ENCODE measurements at places on chromosomes 3 and 15. TPM values are rescaled to one million over a fixed set of nuclear protein-coding genes. Genes with fewer than 3 reads are reported as not detected.

- no peaks in the 10 kb centered on the region for H3K27me3 ChIP-seq
- no peaks in the 10 kb centered on the region for H3K36me3 ChIP-seq
- no peaks in the 10 kb centered on the region for H3K4me1 ChIP-seq
Observed at GRCh38 chr15:70281261-70281810, 183.6 kb upstream of the TLE3 start.

DNA sequence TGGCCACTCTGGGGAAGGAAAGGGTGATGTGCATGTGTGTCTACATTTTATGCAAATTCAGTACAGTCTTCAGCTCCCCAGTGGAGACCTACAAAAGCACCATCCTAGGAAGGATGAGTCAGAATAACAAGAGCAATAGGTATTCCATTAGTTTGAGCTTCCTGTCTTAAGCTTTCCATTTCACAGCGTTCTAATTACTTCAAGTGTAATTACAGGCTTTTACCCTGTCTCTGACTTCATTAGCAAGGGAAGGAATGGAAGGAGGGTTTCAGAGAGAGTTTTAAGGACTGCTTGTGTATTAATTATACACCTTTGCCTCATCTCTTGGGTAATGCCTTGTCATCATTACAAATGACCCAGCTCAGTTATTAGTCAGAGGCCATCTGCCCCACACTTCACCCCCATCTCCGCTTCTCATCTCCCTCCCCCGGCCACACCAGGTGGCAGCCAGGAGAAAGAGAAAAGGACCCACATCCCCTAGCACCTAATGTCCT lies 202.8 kb upstream of the MRPL3 start:
- H3K27ac ChIP-seq: no peak overlapping the region
- H3K4me3 ChIP-seq: no peak overlapping the region
- DNase-seq: no peak
- H3K36me3 ChIP-seq: no peaks in the 10 kb centered on the region

DNA sequence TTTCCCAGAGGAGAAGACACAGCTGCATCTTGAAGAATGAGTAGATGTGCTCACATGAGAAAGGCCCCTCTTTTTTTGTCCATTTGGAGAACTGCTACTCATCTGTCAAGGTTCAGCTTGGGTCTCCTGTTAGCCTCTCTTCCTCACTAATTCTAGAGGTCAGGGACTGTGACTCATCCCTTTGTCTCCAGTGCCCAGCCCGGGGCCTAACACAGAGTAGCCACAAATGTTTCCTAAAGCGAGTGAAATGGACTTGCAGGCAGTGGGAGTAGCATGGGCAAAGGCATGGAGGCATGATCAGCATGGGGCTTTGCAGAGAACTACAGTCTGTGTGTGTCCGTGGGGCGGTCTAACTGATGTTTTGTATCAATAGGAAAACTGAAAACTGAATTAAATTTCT lies 33.9 kb upstream of the MRPS22 start:
- no peaks in the 10 kb centered on the region for H3K4me1 ChIP-seq
- no peaks in the 10 kb centered on the region for H3K36me3 ChIP-seq
- no peaks in the 10 kb centered on the region for H3K27me3 ChIP-seq
- no peak for DNase-seq
- H3K27ac ChIP-seq: no peak overlapping the region

DNA sequence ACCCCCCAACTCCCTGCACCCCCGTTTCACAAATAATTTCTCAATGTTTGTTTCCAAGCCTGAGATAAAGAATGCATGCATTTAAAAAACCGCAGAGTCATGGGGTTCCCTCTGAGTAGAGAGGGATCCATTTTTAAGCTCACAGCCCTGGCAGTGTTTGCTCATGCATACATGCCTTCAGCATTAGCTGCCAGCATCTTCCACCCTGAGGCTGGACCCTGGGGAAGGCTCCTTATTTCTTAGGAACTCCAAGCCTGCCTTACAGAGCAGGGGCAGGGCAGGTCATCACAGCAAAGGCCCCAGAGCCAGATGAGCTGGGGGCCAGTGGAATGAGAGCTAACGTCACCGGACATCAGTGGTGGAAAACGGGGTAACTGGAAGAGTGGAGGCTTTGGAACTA lies 31.3 kb downstream of the TLE3 start:
- no peaks in the 10 kb centered on the region for H3K4me1 ChIP-seq
- H3K27me3 ChIP-seq: no peaks in the 10 kb centered on the region
- H3K27ac ChIP-seq: no peak overlapping the region
- H3K4me3 ChIP-seq: no peak overlapping the region

DNA sequence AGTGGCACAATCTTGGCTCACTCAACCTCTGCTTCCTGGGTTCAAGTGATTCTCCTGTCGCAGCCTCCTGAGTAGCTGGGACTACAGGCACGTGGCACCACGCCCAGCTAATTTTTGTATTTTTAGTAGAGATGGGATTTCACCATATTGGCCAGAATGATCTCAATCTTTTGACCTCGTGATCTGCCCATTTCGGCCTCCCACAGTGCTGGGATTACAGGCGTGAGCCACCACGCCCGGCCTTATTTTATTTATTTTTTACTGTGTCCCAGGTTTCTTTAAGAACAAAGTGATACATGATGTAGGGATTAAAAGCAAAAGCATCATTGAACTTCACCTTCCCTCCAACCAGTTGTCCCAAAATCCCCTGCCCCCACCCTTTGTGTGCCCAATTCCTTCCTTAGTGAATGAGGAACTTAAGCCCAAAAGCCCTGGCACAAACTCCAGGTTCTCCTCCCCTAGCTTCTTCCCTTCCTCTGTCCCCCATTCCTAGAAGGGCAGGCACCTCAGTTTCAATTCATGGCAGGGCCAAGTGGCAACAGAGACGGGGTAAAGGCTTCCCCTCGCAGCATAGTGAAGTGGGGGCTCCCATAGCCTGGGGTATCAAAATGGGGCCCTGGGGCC lies 23.7 kb upstream of the RPN1 start:
- no peaks in the 10 kb centered on the region for H3K36me3 ChIP-seq
- H3K4me1 ChIP-seq: peaks cover 5% of the 10 kb centered on the region
- H3K27me3 ChIP-seq: no peaks in the 10 kb centered on the region
- no peak for DNase-seq
- H3K27ac ChIP-seq: no peak overlapping the region
- no peak overlapping the region for H3K4me3 ChIP-seq

- no peak overlapping the region for H3K4me3 ChIP-seq
- DNase-seq: no peak
- no peaks in the 10 kb centered on the region for H3K27me3 ChIP-seq
- no peak overlapping the region for H3K27ac ChIP-seq
- no peaks in the 10 kb centered on the region for H3K36me3 ChIP-seq
Observed at GRCh38 chr3:24368605-24369004, 126.0 kb downstream of the THRB start.

GRCh38 chr3:157918402-157918801 lies 187.8 kb downstream of the SHOX2 start:
- H3K27me3 ChIP-seq: no peaks in the 10 kb centered on the region
- H3K4me1 ChIP-seq: no peaks in the 10 kb centered on the region
- no peak for DNase-seq
- no peak overlapping the region for H3K27ac ChIP-seq
- no peak overlapping the region for H3K4me3 ChIP-seq

GRCh38 chr3:149547954-149548668 lies 73.6 kb downstream of the TM4SF4 start:
- no peak overlapping the region for H3K4me3 ChIP-seq
- H3K27ac ChIP-seq: no peak overlapping the region
- no peaks in the 10 kb centered on the region for H3K4me1 ChIP-seq
- H3K27me3 ChIP-seq: no peaks in the 10 kb centered on the region
- H3K36me3 ChIP-seq: no peaks in the 10 kb centered on the region
- DNase-seq: no peak

DNA sequence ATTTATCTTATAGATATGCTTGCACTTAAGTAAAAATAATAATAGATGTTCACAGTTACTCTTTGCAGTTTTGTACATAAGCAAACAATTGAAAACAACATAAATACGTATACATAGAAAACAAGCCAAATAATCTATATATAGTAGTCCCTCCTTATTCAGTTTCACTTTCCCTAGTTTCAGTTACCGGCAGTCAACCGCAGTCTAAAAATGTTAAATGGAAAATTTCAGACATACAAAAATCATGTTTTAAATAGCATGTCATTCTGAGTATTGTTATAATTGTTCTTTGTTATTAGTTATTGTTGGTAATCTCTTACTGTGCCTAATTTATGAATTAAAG lies 262.0 kb downstream of the CGGBP1 start:
- H3K27me3 ChIP-seq: peaks cover 22% of the 10 kb centered on the region
- no peaks in the 10 kb centered on the region for H3K36me3 ChIP-seq
- no peak overlapping the region for H3K4me3 ChIP-seq
- H3K4me1 ChIP-seq: peaks cover 3% of the 10 kb centered on the region

GRCh38 chr3:123783050-123783689 lies 101.0 kb downstream of the MYLK start:
- no peaks in the 10 kb centered on the region for H3K27me3 ChIP-seq
- no peaks in the 10 kb centered on the region for H3K4me1 ChIP-seq
- H3K4me3 ChIP-seq: no peak overlapping the region
- H3K27ac ChIP-seq: no peak overlapping the region
- DNase-seq: no peak
- no peaks in the 10 kb centered on the region for H3K36me3 ChIP-seq

Gene RARB
- polyA plus RNA-seq: not detected

DNA sequence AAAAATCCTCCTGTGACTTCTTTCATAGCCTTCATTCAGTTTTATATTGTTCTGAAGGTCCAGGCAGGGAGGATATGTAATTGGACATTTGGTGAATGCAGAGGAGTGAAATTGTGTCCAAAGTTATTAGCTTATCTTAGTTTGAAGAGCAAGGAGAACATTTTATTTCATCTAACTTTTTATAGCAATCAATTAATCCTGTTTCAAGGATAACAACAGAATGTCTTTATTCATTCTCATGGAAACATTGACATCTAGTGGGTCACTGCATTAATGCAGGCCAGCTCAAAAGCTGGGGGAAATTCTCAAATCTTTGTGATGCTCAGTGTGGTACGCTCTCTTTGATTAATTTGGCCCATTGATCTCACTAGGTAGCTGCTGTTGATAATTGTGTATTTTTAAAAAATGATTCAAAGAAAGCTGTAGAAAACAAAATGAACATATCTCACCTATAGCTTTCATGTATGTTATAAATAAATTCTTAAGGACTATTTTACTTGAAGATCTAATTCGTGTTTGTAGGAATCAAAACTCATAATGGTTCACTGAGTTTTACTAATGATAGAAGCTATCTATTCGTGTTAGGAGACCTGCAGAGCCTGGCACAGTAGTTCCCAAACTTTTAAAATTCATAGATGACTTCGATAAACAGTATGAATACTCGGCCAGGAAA lies 150.8 kb upstream of the KCNMB2 start:
- H3K4me1 ChIP-seq: no peaks in the 10 kb centered on the region
- no peak overlapping the region for H3K27ac ChIP-seq
- no peaks in the 10 kb centered on the region for H3K36me3 ChIP-seq
- H3K27me3 ChIP-seq: no peaks in the 10 kb centered on the region
- H3K4me3 ChIP-seq: no peak overlapping the region

Gene CHRNA7
- 1.4 TPM for polyA plus RNA-seq

Gene APOD
- polyA plus RNA-seq: not detected

Gene CPN2
- polyA plus RNA-seq: not detected

DNA sequence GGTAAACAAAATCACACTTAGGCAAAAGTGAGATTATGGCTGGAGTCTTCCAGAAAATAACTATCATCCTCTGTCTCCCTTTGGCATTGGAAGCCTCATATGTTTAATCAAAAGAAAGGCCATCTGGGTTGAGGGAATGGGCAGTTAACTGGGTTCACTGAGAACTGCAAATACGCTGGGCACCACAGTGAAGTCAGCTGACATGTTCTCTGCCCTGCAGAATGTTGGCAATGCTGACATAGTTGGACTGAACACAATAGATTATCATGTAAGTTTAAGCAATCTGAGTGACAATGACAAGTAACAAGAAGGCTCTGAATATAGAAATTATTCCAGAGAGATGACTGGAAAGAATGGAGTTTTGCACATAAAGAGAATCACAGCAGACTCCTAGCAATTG lies 43.8 kb upstream of the SLC25A26 start:
- no peak overlapping the region for H3K27ac ChIP-seq
- DNase-seq: no peak
- H3K27me3 ChIP-seq: no peaks in the 10 kb centered on the region
- no peak overlapping the region for H3K4me3 ChIP-seq
- H3K4me1 ChIP-seq: no peaks in the 10 kb centered on the region

DNA sequence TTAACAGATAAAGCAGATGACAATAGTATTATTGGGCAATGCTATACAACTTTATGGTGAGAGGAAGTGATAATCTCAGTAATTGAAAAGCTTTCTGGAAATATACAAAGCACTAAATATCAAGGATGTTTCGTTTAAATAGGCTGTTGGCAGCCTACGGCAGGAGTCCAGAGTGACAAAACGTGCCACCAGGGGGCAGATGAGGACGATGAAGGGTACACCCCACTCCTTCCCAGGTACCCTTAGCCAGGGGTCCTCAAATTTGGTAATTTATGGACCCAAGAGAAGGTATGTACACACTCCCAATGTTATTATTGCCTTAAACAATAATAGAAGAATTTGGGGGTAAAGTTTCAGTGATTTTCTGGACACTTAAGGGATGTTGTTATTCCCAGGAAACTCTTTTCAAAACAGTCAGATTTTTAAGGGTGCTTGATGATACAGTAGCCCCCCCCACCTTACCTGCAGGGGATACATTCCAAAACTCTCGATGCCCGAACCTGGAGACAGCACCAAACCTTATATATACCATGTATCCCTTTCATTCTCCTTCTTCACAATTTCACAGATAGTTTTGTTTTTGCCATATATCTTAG lies 1.4 kb upstream of the MAGEL2 start:
- DNase-seq: no peak
- no peak overlapping the region for H3K27ac ChIP-seq
- H3K27me3 ChIP-seq: no peaks in the 10 kb centered on the region

- H3K36me3 ChIP-seq: no peaks in the 10 kb centered on the region
- H3K4me3 ChIP-seq: no peak overlapping the region
- DNase-seq: no peak
- no peaks in the 10 kb centered on the region for H3K27me3 ChIP-seq
Observed at GRCh38 chr3:46085421-46086082, 58.3 kb upstream of the XCR1 start.

DNA sequence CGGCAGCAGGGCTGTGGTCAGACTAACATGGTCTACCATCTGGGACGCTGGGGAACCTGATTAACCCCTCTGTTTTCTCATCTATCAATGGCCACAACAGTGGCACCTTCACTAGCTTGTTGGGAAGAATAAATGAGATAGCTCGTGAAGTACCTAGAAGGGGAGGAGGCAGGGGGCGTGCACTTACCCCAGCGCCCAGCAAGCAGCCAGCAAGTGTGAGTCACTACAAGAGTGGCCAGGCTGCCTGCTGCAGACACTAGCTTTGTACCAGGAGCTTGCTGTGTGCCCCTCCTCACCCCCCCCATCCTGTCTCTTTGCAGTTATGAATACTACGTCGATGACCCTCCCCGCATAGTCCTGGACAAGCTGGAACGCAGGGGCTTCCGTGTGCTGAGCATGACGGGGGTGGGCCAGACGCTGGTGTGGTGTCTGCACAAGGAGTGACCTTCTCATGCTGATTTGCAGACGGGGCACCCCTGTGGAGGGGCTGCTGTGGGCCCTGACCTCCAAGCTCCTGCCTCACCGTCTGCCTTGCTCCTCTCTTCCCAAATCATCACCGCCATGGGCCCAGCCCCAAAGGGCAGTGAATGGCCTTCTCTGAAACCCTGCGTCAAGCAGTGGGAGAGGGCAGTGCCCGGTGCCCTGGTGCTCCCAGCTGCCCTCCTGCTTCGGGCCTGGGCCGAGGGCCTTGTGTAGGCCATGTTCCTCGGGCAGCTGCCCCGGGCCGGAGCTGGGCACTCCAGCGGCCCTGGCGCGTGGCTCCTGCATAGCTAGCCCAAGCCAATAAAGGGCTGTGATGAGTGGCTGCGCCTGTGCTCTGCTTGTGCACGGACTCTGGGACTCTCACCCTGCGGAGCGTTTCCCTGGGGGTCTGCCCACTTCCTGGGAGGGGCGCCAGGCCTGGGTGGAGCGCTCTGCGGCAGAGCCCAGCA lies 2.6 kb upstream of the C15orf62 start:
- no peaks in the 10 kb centered on the region for H3K27me3 ChIP-seq
- H3K27ac ChIP-seq: no peak overlapping the region
- H3K36me3 ChIP-seq: peaks cover 5% of the 10 kb centered on the region
- DNase-seq: no peak
- H3K4me3 ChIP-seq: no peak overlapping the region

All from CD4-positive, CD25-positive, alpha-beta regulatory T cell (primary cell).